ENCODE measurements at places on chromosomes 1 and 21.

DNA sequence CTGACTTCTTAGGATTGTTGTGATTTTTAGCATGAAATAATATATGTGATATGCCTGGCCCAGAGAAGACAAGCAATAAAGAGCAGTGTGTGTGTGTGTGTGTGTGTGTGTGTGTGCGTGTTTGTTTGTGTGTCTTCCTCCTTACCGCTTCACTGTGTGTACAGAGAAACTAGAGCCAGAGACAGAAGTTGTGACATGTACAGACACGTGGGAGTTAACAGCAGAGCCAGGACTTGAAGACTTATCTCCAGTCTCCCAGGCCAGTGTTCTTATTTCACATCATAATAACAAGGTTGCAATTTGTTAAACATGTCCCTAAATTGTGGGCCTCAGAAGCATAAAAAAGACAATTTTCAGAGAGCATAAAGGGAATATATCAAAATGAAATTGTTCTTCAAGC, 192.0 kb upstream of the JUN start:
- no peak for DNase-seq

- DNase-seq, result no peak
These were observed 311.5 kb upstream of the DEPDC1 start for GRCh38 chr1:68808351-68808750.

- no peak for DNase-seq
These were observed 1.8 kb upstream of the GBP5 start for GRCh38 chr1:89274411-89274857.

GRCh38 chr21:25870084-25870483, 135.3 kb downstream of the GABPA start:
- DNase-seq, result no peak

DNA sequence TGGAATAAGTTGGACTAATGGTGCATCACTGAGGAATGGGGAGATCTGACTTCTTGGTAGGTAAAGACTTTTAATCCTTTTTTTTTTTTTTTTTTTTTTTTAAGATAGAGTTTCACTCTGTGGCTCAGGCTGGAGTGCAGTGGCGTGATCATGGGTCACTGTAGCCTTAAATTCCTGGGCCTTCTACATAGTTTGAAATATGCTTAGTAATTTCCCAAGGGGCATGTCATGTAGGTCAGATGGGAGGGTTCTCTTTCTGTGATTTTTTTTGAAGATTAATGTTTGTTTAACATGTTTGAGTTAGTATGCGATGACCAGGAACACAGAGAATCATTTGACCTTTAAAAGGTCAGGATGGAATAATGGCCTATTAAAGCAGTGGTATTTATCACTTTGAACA, 129.1 kb downstream of the S1PR1 start:
- no peak for DNase-seq

DNA sequence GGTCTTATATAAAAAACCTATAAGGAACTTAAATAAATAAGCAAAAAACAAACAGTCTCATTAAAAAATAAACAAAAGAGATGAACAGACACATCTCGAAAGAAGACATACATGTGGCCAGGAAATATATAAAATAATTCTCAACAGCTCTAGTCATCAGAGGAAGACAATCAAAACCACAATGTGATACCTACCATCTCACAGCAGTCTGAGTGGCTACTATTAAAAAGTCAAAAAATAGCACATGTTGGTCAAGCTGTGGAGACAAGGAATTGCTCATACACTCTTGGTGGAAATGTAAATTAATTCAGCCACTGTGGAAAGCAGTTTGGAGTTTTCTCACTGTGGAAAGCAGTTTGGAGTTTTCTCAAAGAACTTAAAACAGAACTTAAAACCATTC, 100.3 kb upstream of the ADAMTS5 start:
- no peak for DNase-seq

DNA sequence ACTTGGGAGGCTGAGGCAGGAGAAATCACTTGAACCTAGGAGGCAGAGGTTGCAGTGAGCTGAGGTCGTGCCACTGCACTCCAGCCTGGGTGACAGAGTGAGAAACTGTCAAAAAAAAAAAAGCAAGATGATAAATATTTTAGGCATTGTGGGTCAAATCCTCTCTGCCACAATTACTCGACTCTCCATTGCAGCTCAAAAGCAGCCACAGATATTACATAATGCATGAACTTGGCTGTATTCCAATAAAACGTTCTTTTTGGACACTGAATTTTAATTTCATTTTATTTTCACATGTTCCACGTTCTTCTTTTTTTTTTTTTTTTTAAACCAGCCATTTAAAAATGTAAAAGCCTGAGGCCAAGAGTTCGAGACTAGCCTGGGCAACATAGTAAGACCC, 69.4 kb downstream of the TCP10L start:
- DNase-seq, result no peak
